ENCODE measurements at places on chromosomes 11 and 22.
A peak's percentile ranks its signal among the peaks of the same experiment; 100 is the strongest.

- DNase-seq = no peak
These were observed 108.4 kb upstream of the ZC3H12C start for GRCh38 chr11:109984634-109985289.

DNA sequence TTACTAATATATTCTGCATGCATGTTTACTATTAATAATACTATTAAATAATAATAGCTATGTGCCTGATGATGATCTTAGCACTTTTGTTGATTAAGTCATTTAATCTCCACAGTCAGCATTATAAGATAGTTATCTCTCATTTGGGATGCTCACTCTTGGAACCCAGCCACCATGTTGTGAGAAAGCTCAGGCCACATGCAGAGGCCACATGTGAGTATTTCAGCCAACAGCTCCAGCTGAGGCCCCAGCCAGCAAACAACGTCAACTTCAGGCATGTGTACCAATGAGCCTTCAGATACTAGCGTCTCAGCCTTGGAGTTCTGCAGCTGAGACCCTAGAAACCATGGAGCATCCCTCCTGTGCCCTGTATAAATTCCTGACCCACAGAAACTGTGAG is 798.1 kb upstream of the LRRC4C start:
- no peak for DNase-seq

- DNase-seq = no peak
These were observed 82.7 kb upstream of the TMEM45B start for GRCh38 chr11:129732941-129733340.

DNA sequence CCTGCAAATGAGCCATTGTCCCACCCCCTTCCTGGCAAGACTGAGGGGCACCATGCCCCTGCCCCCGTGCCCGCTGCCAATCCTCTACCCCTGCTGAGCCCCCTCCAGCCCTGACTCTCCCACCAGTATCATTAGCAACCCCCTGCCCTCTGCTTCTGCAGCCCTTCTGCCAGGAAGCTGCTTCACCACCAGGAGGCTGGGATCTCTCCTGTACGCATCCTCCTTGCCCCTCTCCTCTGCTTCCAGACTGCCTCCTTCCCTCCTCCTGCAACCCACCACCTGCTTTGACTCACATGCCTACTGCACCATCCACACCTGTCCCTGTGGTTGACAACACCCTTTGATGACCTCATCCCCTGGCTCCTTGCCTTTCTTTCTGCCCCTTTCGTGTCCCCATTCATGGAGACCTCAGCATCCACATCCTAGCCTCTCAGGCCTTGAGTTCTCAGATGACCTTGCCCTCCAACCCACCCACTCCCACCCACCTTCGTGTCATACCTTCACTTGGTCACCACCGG is 13.4 kb upstream of the PNPLA3 start:
- DNase-seq = no peak

DNA sequence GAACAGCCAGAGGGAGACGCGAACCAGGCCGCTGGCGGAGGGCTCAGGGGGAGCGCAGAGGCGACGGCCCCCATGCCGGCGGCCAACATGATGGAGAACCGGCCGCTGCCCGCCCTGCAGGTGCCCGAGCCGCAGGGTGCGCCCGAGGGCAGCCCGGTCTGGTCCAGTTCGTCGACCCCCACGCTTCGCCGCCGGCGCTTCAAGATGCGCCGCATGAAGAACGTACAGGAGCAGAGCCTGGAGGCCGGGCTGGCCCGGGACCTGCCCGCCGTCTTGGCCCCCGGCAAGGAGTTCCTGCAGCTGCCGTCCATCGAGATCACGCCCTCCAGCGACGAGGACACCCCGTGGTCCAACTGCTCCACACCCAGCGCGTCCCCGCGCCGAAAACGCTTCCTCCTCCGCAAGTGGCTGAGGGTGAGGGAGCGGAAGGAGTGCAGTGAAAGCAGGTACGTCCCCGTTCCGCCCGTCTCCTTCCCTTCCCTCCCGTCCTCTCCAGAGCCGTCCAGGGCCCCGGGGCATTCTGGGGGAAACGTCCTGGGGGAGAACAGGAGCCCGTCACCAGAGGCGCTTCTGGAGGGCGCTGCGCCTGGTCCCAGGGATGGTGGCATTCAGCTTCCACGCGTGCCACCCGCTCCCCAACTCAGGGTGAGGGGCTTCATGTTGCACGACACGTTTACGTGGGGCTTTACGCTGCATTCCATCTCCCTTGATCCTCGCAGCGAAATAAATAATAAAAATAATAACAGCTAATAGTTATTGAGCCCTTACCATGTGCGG is 840 bp downstream of the GRAMD1B start:
- peak; percentile 4 for DNase-seq

DNA sequence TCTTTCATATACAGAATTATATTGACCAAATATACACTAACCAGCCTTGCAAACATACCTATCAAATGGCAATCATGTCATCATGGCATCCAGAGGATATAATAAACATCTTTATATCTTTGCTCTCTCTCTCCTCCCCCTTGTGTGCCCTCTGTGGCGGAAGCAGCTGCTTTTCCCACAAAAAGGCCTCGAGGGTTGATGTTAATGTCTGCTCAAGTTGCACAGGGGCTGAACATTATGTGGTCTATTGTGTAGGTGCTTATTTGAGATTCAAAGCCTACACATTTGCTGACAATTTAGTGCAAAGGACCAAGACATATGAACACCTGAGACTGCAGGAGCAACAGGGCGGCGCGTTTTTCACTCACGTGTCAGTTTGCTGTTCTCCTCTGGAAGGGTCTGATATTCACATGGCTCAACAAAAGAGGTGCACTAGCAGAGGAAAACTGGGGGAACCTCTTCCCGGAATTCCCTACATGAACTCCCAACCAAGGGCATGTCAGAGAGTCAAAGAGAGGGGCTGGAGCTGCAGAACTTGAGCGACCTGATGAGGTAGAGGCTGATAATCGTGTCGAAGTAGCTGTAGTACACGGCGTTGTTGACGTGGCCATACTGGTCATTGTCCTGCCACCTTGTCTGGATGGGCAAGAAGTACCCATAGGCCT is 138.8 kb downstream of the RCN1 start:
- no peak for DNase-seq

DNA sequence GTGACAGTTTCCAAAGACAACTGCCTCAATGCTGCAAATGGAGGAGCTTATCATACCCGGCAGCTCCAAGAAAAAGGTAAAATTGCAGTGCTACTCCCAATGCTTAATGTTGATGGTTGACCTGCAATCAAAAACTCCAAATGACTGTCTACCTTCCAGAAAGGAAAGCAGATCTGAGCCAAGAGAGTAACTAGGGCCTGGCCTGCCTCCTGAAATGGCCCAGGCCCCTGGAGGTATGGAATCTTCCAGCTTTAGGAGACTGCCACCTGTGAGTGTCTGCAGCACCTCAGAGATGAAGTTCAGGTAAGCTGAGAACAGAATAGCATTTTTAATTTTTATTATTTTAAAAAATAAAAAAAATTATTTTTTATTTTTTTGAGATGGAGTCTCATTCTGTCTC is 23.7 kb downstream of the EXPH5 start:
- no peak for DNase-seq

- no peak for DNase-seq
These were observed 40.3 kb downstream of the CSNK2A3 start for GRCh38 chr11:11312738-11313137.

GRCh38 chr11:45815747-45816146 is 10.8 kb downstream of the SLC35C1 start:
- no peak for DNase-seq

DNA sequence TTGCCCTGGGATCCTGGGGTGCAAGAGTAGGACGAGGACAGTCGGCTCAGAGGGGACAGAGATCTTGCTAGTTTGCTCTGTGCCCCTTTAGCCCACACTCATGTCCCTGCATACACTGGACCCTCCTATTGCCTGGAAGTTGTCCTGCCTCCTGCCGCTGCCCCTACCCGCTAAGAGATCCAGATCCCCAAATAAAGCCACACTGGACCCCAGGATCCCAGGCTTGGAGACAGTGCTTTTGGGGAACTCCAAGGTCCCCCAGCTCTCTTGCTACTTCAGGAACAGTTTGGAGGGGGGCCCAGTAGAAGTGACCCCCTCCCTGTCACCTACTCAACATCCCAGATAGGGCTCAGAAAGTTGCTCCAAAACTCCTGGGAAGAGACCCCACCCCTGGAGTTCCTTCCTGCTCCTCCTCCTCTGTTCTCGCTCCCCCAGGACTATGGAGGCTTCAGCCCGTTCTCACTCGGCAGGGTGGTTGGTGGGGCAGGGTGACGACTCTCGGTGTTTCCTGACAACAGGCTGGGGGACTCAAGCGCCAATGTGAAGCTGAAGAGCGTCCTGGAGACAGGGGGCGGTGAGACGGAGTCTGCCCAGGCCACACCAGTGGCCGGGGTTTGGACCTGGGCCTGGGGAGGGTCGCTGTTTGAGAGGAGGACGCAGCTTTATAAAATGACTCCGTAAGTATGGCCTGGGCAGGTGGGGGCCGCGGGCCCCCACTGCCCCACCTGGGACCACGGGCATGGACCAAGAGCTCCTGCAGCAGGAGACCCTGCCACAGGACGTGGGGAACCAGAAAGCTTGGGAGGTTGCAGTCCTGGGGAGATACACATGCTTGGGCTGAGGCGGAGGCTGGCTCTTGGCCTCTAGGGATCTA is 19.2 kb upstream of the TUB start:
- DNase-seq = no peak

- DNase-seq = no peak
These were observed 24.8 kb downstream of the FAM118A start for GRCh38 chr22:45334528-45334927.

DNA sequence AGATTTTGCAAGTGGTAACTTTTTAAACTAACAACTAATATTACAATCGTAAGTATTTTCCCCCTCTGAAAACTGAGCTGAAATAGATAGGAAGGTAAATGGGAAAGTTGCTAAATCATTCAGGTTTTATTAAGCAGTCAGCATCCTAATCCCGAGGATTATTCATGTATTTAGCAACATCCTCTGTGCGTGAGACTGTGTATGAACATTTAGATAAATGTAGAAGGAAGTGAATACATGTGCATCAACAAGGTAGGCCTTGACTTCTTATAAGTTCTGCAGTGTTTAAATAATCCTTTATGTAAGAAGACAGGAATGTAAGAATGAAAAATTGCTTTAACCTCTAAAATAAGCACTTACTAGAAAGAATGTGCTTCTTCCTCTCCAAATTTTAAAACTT is 745.9 kb upstream of the TENM4 start:
- DNase-seq = no peak

DNA sequence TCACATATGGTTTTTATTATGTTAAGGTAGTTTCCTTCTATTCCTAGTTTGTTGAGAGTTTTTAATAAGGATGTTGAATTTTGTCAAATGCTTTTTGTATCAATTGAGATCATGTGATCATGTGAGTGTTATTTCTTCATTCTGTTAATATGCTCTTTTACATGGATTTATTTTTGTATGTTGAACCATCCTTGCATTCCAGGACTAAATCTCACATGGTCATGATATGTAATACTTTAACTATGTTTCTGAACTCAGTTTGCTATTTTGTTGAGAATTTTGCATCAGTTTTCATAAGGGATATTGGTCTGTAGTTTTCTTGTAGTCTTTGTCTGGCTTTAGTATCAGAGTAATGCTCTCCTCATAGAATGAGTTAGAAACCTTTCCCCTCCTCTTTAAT is 43.2 kb downstream of the KCNQ1 start:
- DNase-seq = no peak

DNA sequence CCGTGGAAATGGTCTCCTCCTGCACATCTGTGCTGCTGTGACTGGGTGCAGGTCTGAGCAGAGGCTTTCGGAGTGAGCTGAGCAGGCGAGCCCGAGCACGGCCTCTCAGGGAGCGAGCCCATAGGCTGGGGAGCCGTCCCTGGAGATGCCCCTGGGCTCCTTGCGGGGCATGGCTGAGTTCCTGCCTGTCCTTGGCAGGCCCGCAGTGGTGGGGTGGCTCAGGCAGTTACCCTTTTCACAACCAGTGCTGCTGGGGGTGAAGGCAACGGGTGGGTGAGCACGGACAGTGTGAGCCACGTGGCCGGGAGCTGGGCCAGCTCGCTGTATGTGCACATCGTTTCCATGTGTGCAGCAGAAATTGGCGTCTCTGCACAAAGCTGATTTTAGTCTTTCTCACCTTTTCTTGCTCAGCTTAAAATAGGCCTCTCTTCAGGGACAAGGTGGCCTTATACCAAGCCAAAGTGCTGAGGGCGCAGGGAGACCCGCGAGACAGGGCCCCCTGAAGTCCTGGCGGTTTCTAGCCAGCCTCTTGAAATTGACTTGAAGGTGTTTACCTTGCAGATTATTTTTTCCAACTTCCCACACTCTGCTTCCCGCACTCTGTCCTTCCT is at the start of gene TP53AIP1:
TP53AIP1 (minus strand) TSS at position 55 of the 611 bp plus-strand sequence. CDS start 5,053 bp downstream, outside the sequence.
- DNase-seq = no peak

GRCh38 chr11:48029681-48030290 is 49.4 kb downstream of the PTPRJ start:
- no peak for DNase-seq

- DNase-seq = no peak
These were observed 119.6 kb upstream of the IGLL5 start for GRCh38 chr22:22767876-22768602.

- DNase-seq = no peak
These were observed 24.7 kb downstream of the CAPN1 start for GRCh38 chr11:65206441-65206841.

- no peak for DNase-seq
These were observed 95.4 kb downstream of the TIMP3 start for GRCh38 chr22:32896891-32897290.

- no peak for DNase-seq
These were observed 17.3 kb upstream of the DGCR8 start for GRCh38 chr22:20062766-20063083.

- DNase-seq = no peak
These were observed 76.1 kb upstream of the RTL6 start for GRCh38 chr22:44574057-44574639.

- DNase-seq = peak; percentile 3
These were observed at the start of gene MPPED2 for GRCh38 chr11:30586251-30587144. Gene MPPED2 (minus strand): TSS chr11:30586353. CDS start chr11:30580373, 5,980 bp downstream.

- DNase-seq = no peak
These were observed 94.3 kb downstream of the PIWIL4 start for GRCh38 chr11:94661444-94661843.

Data from COR-L47 (cell line).